ENCODE measurements at places on chromosomes 2 and 18. TPM values are rescaled to one million over a fixed set of nuclear protein-coding genes. Genes with fewer than 3 reads are reported as not detected.

GRCh38 chr2:24423095-24423494, 62.8 kb upstream of the ITSN2 start:
- H3K4me1 ChIP-seq, result no peaks in the 10 kb centered on the region
- H3K27me3 ChIP-seq, result no peaks in the 10 kb centered on the region
- H3K4me3 ChIP-seq, result no peak overlapping the region
- H3K36me3 ChIP-seq, result no peaks in the 10 kb centered on the region

GRCh38 chr2:105188343-105188742, 53.2 kb upstream of the GPR45 start:
- no peaks in the 10 kb centered on the region for H3K27me3 ChIP-seq
- H3K4me1 ChIP-seq, result no peaks in the 10 kb centered on the region
- no peak for DNase-seq
- no peak overlapping the region for H3K4me3 ChIP-seq

The G6PC2 gene
- not detected for total RNA-seq

The REG1B gene
- not detected for total RNA-seq

All from osteoblast (primary cell).